ENCODE measurements at places on chromosomes 2 and 18.

- DNase-seq: no peak
Observed at GRCh38 chr2:181977661-181978350, 7.8 kb upstream of the PPP1R1C start.

DNA sequence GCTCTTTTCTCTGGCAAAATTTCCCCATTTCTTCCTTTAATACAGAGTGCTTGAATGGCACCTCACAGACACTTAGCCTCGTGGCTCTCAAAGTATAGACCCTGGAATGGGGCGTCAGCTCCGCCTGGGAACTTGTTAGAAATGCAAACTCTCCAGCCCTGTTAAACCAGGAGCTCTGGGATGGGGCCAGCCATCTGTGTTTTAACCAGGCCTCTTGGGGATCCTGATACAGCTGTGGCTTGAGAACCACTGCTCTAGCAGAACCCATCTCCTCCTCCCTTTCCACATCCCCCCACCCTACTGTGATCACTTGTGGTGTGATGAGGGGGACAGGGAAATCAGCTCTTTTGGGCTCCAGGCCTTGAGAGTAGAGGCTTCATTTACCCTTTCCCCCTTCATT lies 15.9 kb downstream of the LTBP1 start:
- DNase-seq: no peak

- DNase-seq: no peak
Observed at GRCh38 chr18:49901862-49902340, 88.6 kb upstream of the ACAA2 start.

DNA sequence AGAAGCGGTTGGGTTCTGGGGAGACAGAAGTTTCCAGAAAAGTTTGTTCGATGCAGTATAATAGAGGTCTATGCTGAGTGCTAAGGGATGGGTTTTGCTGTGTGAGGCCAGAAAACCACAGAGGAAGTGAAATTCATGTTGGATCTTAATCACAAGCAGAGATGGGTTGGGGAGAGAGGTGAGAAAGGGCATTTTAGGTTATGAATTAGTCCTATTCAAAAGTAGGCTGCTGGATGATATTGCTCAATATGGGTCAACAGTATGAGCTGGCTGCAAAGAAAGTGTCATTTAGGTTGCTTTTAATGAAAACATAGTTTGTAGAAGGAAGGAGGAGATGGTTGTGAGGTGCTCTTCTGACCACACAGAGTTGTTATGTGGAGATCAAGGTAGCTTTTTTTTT lies 118.8 kb upstream of the LHCGR start:
- no peak for DNase-seq

GRCh38 chr2:169229590-169229989 lies 132.7 kb downstream of the LRP2 start:
- no peak for DNase-seq

GRCh38 chr2:186882511-186883071 lies 33.6 kb upstream of the ZSWIM2 start:
- no peak for DNase-seq

DNA sequence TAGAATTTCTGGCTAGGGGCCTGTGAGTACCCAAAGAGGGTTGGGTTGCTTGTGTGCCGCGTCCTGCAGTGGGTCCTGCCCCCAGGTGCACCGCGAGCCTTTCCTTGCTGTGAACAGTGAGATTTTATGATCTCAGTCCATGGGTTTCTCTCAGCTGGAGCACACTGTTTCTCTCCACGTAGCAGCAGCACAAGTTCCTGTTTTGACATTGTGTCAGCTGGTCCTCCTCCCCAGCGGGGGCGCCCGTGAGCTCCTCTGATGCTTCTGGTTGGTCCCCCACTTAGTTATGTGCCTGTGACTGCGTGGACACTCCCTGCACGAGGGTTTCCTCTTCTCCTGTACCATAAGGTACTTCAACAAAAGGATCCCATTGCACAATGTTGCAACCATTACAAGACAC lies 29.8 kb downstream of the TSHZ1 start:
- no peak for DNase-seq

Data from WERI-Rb-1 (cell line).